ENCODE measurements at places on chromosomes 12 and 14.

DNA sequence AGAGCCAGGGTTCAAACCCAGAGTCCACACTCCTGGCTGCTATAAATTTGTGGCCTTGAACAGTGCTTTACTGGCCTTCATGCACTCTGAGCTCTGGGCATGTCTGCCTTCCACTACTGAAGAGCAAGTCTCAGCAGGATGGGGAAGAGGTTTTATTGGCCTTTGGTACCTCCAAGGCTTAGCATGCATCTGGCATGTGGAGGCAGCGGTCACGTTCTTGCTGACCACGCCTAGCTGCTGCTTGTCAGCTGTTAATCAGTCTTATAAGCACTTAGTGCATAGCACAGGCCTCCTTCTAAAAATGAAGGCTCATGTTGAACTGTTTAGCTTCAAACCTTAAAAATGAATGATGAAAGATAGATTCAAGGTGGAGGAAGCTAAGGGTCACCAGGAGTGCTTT, 177.5 kb downstream of the PELI2 start:
- DNase-seq: no peak

DNA sequence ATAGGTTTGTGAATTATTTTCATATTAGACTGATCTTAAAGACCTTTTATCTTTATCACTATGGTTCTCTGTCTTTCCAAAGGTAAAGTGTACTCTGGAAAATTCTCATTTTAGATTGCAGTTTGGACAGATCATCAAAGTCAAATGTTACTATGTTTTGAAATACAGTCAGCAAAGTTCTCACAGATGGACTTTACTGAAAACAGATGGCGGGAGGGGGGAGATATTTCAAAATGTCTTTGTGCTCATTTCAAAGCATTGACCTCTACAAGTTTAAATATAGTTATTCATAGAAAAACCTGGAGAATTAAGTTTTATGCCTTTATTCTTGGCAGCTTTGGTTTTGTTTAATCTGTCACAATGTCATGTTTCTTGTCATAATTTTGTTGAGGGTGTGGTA, 51.8 kb upstream of the LRTM2 start:
- no peak for DNase-seq

DNA sequence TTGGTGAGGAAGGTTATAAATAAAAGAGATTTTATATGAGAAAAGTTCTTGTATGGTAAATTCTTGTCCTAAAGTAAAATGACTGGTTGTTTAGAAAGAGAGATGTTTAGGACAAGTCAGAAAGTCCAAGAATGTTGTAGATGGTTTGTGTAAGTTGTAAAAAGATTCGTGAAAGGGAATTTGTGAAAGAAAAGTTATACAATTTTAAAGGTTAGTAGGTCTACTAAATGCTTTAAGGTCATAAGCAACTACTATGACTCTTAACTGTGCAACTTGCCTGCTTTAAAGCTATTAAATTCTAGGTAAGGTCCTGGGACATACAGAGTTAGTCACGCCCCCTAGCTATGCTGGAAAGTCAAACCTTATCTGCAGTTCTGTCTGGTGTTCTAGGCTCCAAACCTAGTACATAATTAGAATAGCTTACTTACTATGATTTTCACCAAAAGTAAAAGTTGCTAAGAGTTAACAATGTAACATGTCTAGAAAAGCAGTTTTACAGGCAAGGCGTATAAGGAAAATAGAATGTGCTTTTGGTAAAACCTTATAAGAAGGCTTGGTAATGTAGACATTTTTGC, 11.2 kb upstream of the DHRS2 start:
- DNase-seq: no peak

DNA sequence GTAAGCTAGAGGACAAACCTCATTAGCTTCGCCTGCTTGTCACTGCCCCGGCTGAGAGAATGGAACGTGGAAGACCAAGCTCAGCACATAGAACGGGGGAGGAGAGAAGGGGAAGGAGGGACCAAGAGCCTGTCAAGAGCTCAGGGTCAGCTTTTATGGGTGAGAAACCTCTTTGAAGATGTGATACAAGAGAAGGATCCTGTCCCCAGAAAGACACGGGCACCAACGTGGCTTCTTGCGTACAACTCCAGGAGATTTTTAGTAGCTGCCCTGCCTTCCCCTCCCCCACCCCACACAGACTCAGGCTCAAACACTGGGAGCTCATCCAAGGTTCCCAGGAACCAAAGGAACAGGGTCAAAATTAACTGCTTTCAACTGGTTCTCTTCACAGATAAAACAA, 34.7 kb downstream of the APPL2 start:
- no peak for DNase-seq

DNA sequence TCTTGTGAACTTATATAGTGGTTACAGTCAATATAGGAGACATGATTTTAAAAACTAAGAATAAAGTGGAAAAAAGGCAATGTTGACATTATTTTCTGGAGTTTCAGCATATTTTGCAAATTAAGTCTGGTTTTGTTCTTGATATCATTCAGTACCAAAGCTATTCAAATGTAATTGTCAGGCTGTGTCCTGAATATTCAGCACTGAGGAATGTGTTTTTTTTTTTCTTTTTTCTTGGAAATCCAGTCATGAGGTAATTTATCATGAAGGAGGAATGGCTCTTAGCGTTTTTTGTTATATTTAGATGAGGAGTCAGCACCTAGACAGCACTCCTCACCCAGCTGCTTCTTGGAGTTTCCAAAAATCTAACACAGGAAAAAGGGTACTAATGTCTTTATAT, 225.5 kb downstream of the CCDC91 start:
- no peak for DNase-seq

Measured in suppressor macrophage treated with lipopolysaccharide for 4 hours (primary cell).